ENCODE measurements at places on chromosomes 6 and 20.
A peak's percentile ranks its signal among the peaks of the same experiment; 100 is the strongest.

- no peak for DNase-seq
Measured at GRCh38 chr6:134472661-134473060, 154.7 kb upstream of the SGK1 start.

GRCh38 chr6:118808793-118809638, 84.9 kb upstream of the ASF1A start:
- DNase-seq = no peak

DNA sequence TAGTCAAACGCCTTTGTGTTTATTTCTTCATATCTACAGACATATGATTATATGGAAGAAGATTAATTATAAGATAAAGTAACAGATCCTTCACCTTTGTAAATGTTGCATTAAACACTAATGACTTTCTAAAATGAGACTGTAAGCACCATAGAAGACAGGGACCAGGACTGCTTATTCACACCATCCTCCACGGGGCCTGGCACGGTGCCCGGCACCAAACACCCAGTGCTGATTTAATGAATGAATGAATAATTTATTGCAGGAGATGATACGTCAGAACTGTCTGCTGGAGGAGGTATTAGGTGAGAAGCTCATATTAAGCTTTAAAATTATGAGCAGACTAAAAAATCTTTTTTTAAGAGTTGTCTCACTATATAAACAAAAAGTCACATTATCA, 88.3 kb downstream of the SLX4IP start:
- DNase-seq = no peak

GRCh38 chr6:5497896-5498578, 236.7 kb downstream of the FARS2 start:
- no peak for DNase-seq

DNA sequence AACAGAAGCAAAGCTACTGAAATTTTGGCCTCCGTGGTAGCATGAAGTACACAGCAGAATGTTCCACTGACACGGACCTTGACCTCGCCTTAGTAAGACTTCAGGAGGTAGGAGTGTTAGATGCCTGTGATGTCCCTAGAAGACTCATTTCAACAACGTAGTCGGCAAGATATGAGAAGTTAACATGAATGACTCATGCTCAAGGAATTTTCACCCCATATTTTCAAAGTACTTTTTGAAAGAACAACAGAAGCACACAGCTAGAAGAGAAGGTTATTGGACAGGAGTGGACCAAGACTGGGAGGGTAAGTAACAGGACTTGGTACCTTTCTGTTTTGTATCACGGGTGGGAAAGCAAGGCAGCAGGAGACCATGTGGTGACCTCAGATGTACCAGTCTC, 78.0 kb downstream of the DZANK1 start:
- DNase-seq = no peak

- DNase-seq = no peak
Measured at GRCh38 chr6:148776321-148777308, 29.8 kb downstream of the UST start.

- no peak for DNase-seq
Measured at GRCh38 chr20:58742668-58743566, 50.3 kb downstream of the NPEPL1 start.

DNA sequence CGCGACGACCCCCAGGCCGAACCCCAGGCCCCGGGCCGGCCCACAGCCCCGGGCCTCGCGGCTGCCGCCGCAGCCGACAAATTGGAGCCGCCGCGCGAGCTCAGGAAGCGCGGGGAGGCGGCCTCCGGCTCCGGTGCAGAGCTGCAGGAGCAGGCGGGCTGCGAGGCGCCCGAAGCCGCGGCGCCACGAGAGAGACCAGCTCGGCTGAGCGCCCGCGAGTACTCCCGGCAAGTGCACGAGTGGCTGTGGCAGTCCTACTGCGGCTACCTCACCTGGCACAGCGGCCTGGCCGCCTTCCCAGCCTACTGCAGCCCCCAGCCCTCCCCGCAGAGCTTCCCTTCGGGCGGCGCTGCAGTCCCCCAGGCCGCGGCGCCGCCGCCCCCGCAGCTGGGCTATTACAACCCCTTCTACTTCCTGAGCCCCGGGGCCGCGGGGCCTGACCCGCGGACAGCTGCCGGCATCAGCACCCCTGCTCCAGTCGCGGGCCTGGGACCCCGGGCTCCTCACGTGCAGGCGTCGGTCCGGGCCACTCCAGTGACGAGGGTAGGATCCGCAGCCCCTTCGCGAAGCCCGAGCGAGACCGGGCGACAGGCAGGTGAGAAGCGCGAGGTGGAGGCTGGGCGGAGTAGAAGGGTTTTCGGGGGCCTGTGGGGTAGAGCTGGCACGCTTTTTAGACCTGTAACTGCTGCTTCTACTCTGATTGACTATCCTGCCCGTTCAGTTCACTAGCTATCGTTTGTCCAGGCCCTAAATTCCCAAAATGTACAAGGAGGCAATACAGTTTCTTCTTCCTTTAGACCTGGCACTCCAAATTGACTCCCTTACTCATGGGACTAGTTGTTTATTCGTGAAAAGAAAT, 654 bp downstream of the FAM8A1 start:
- peak; percentile 78 for DNase-seq

- no peak for DNase-seq
Measured at GRCh38 chr6:32614366-32615081, 22.7 kb upstream of the HLA-DQA1 start.

- DNase-seq = no peak
Measured at GRCh38 chr6:160036331-160036695, 67.4 kb downstream of the IGF2R start.

GRCh38 chr20:20425823-20426654, 58.1 kb downstream of the INSM1 start:
- no peak for DNase-seq

DNA sequence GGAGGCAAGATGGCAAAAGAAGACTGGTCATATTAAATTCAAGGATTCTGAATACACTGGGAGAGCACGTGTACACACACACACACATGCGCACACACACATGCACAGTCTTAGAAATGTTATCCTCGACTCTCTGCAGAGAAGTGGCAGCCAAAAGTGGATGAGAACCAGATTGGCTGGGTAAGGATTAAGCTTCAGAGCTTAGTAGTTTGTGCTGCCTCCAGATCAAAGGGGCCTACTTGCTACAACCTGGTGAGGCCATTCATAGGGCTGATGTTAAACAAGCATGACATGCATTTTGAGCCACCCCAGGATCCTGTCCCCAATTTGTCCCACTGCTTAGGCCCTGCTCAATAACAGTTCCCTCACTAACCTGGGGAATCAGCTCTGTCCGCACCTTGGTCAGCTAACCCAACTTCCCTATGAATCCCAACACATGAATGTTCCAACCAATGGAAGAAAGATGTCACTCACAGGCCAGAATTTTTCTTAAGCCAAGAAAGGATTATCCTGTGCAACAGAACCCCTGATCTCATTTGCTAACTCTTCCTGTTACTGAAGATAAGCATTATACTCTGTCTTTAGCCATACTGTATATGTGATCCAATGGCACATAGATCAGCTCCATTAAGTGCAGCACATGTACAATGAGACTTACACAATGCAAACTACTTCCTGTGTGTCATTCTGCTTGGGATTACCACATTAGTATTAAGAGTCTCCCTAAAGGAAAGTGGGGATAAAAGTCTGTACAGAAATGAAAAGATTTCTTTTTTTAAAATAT, 31.0 kb downstream of the TOMM6 start:
- no peak for DNase-seq

DNA sequence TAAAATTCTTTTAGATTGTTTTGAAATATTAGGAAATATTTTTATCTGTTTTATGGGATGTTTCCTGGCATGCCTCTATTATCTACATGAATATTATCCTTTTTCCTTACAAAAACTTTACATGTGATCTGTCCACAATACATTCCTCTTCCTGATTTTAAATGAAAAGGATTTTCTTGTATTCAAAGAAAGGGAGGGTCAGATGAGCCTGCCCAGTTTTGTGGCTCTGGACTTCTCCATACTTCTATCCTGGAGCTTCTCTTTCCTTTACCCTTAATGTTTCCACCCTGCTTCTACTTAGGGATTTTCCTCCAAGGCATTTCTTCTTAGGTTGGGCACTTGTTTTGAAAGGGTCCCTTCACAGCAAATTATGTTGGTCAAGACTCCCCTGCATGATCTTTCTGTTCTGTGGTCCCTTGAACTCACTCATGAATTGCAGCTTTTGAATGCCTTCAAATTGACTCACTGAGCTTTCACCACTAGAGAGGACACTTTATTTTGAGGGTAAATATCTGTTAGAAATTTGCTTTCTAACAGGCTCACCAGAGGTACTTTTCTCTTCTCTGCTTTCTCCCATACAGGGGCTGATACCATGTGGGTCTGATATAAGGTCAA, 104.9 kb downstream of the CENPW start:
- DNase-seq = no peak

GRCh38 chr6:127841811-127842210, 59.0 kb downstream of the THEMIS start:
- no peak for DNase-seq

- no peak for DNase-seq
Measured at GRCh38 chr6:18654821-18655220, 267.7 kb downstream of the RNF144B start.

DNA sequence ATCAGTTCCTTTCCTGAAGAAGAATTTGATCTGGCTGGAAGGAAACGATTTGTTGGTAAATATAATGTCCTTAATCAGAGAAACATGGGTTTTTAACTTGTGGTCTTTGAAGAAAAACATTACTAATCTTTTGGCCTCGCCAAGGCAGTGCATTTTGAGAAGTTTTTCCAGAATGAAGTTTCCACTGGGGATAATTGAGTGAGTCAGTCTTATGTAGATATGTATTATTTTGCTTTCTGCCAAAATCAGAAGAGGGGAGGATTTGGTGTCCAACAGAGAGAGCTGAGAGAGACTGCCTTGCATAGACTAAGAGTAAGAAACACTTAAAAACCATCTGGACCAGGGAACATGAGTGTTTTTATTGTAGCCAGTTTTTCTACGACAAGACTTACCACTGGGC, 79.9 kb downstream of the FNDC1 start:
- no peak for DNase-seq

DNA sequence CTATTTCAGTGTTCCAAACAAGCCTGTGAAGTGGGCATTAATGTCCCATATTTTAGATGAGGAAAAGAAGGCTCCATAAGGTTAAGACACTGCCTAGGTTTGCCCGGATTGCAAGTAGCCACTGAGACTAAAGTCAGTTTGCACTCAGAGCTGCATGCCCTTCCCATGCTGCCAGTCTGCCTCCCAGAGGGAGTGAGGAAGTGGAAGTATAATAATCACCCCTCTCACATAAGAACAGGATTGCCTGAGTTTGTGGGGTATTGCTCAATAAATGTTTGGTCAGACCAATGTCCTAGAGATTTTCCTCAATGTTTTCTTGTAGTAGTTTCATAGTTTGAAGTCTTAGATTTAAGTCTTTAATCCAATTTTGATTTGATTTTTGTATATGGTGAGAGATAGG, 43.9 kb upstream of the CLIC5 start:
- DNase-seq = no peak

DNA sequence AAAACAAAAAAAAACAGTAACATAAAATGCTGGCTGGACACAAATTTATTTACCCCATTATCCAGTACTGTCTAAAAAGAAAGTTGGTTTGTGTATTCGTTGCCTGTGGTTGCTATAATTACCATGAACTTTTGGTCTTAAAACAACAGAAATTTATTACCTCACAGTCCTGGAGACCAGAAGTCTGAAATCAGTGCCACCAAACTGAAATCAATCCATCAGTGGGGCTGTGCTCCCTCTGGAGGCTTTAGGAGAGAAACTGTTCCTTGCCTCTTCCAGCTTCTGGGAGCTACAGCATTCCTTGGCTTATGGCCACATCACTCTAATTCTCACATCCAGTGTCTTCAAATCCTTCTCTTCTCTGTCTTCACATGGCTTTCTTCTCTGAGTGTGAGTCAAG, 79.4 kb downstream of the SNX5 start:
- peak; percentile 44 for DNase-seq

- DNase-seq = no peak
Measured at GRCh38 chr20:49184691-49185070, 3.5 kb downstream of the STAU1 start.

DNA sequence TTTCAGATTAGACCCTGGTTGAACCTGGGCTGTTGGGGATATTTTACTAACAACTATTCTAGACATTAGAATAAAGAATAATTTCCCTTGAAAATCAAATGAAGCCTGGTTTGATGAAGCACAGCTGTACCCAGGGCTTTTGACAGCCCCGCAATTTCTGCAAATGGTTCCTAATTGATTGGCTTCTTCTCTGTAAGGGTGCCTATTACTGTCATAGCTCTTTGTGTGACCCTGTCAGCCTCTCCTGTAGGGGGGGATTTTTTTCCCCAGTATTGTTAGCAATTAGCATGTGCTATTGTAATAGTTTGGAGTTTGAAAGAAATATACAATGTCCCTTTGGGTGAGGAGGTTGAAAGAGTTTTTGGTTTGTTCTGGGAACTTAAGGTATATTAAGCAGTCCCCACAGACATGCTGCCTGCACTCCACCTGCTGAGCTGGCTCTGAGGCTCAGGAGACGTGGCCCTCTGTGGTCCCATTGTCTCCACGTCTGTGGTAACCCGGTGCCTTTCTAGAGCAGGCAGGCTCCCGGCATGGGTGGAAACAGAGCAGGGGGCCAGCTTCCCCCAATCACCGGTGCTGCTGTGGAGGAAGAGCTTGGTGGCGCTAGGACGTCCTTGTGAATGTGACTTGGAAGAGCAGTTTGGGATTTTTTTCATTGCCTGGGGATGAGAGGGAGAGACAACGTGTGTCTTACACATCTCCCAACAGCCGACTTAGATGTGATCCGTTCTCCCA, 47.3 kb upstream of the CLDN20 start:
- DNase-seq = no peak

- DNase-seq = no peak
Measured at GRCh38 chr6:104226790-104227446, 632.8 kb downstream of the HACE1 start.

DNA sequence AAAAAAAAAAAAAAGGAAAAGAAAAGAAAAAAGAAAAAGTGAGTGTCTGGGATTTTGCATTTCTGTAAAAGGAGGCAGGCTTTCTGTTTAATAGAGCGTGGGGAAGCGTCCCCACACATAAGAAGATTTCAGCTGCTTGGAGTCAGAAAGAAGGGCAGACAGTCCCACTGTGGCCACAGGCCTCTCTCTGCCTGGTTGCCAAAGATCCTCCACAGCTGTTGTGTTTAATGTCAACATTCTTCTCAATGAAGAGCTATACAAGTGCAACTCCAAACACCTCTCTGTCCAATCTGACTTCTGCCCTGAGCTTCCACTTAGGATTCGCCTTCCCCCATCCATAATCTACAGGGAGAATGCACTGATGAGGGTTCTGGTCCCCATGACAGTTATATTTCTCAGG, 64.3 kb upstream of the MLN start:
- peak; percentile 75 for DNase-seq

- no peak for DNase-seq
Measured at GRCh38 chr6:15166121-15166520, 79.7 kb upstream of the JARID2 start.

GRCh38 chr20:17654649-17655285, 27.3 kb downstream of the RRBP1 start:
- peak; percentile 49 for DNase-seq

DNA sequence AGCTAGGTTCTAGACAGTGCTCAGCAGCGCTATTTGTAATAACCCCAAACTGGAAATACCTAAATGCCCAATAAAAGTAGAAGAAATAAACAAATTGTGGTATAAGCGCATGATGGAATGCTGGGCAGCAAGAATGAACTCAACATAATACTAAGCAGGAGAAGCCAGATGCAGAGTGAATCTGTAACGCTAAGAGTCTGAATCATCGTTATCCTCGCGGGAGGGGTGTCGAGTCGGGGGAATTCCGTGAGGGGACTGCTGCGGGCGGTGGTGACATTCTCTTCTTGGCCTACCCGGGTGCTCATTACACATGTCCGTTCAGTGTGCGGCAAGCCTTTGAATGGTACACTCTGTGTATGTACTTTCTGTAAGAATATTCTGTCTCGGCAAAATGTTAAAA, 83.7 kb downstream of the SULF2 start:
- DNase-seq = no peak
